IMR-90 (cell line): ENCODE measurements at places on chromosomes 4 and X. TPM values are rescaled to one million over a fixed set of nuclear protein-coding genes. Genes with fewer than 3 reads are reported as not detected.

Gene GPC4
- 0.54 and 0.56 TPM in 2 replicates for total RNA-seq

Gene GSX2
- total RNA-seq: not detected in 2 replicates

Gene FMR1NB
- total RNA-seq: not detected in 2 replicates

Gene ARX
- total RNA-seq: not detected in 2 replicates

Gene FAM9B
- not detected in 2 replicates for total RNA-seq

Gene PLK4
- total RNA-seq: 15.1 and 16.1 TPM in 2 replicates

GRCh38 chr4:83257811-83258210, 26.8 kb downstream of the COQ2 start:
- no peak for DNase-seq

DNA sequence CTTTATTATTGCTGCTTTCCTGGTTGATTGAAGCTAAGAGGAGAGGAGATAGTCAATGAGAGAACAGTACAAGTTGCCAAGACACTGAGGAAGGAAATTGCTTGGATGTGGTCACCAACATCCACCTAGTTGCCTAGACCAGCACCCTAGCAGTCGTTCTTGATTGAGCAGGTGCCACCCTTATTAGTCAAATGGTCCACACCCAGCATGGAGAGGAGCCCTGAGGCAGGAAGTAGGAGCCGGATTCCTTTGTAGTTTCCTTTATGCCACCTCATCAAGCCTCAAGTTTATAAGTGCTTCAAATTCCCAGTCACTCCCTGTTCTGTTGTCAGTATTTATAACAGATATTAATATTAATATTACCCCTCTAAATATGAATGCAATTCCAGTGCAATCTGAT, 19.1 kb downstream of the PAGE2 start:
- no peak for DNase-seq

DNA sequence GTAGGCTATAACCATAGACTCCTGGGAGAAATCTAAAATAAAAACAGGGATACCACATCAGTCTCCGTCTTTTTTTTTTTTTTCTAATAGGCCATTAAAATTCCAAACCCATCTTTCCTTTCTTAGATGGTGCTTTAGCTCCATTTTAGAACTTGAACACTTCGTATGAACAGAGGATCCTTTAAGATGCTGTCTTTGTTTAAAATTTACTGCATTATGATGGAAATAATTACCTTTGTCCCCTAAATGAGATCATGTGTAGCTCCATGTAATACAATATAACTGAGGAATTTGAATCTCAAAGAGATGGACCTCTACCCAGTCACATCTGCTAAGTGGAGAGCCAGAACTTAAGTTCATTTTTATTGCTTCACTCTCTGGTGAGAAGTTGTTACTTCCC, 47.9 kb downstream of the CEP135 start:
- DNase-seq: no peak

GRCh38 chrX:45449982-45450381, 249.3 kb upstream of the DIPK2B start:
- no peak for DNase-seq

GRCh38 chr4:101155945-101156344, 191.4 kb downstream of the PPP3CA start:
- DNase-seq: no peak

DNA sequence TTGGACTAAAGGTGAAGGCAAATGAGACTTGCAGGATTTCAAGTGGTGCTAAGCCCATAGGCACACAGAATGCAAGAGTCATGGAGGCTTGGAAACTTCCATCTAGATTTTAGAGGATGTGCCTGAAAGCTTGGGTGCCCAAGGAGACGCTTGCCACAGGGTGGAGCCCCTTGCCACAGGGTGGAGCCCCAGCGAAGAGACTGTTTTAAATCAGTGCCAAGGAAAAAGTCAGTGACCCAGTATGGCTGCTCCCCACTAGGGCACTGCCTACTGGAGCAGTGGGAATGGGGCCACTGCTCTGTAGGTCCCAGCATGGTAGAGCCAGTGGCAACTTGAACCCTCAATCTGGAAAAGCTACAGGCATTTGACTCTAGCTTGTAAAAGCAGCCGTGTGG, 794.2 kb upstream of the LCORL start:
- no peak for DNase-seq

DNA sequence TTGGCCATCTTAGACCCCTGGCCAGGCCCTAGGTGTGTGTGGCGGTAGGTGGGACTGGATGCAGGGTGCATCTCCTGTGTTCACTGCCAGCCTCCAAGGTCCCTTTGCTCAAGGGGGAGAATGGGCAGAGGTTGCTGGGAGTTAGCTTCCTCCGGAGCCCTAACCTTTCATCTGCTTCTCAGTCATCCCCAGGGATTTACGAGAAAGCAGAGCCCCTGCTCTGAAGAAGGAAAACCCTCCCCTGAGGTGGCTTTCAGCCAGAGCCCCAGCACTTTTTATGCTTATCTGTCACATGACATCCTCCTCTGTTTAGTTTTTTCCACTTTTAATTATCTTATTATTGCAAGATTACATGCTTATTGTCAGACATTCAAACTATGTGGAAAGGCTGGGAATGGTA, 44.9 kb upstream of the DDX3X start:
- no peak for DNase-seq

- no peak for DNase-seq
Measured at GRCh38 chr4:104420766-104421165, 73.9 kb downstream of the CXXC4 start.

DNA sequence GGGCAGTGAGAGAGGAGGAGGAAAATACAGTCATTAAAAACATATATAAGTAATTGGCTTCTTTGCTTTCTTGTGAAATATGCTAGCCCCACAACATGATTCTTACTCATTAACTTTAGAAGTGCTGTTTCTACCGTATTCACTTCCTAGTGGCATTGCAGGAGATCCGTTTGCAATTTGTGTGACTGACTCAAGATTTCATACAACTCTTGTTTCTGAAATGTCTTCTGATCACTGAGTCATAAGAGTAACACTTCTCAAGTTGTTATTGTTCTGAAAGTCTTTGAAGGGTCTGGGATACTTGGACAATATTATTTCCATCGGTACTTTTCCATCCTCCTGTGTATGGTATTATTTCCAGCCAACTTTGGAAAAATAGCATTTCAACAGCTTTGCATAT, 310.8 kb downstream of the PACRGL start:
- no peak for DNase-seq

GRCh38 chr4:16833722-16834121, 64.7 kb downstream of the LDB2 start:
- DNase-seq: no peak

GRCh38 chr4:138689187-138689586, 326.4 kb upstream of the NOCT start:
- peak; percentile 50 for DNase-seq

DNA sequence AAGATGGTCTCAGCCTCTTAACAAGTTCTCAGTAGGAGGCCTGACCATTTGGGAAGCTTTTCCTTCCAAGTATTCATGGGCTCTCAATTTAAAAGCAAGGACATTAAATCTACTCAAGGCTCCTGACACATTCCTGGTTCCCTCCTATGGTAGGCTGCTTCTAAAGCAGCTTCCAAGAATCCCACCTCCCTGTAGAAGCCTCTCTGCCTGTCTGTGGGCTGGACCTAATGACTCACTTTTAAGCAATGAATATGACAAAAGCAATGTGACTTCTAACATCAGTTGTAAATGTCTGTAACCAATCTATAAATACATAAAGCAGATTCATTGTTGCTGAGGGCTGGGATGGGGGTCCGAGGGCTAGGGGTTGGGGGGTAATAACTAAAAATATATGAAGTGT, 99.5 kb upstream of the FAM9B start:
- DNase-seq: peak; percentile 64

DNA sequence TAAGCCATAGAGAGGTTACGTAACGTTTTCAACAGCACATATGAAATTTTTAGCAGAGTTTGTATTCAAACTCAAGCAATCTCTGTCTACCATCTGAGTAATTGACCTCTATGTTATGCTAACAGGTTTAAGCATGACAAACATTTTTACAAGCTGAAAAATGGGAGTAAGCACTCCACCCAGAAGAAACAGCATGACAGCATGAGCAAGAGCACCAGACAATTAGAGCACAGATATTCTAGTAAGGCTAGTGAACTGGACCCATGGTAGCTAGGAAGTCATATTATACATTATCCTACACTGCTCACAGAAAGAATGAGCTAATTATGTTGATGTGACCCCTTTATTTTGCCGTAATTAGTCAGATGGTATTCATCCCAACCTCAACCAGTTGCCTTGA, 200.5 kb downstream of the PABPC4L start:
- no peak for DNase-seq

DNA sequence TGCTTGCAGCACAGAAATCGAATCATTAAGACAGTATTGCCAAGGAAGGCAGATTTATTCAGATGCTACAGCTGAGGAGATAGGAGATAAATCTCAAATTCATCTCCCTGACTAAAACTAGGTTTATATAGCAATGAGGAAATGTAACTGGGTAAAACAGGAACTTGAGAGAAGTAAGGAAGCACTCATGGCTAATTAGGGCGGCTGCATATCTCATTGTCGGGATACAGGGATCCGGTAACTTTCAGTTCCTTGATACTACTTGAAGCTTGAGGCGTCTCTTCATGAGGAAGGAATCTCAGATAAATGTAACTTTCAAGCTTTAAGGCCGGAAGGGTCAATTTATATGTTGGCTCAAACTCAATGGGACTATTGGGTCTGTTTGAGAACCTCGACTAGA, 129.2 kb upstream of the WDR1 start:
- DNase-seq: no peak

- DNase-seq: no peak
Measured at GRCh38 chrX:108178143-108178498, 86.5 kb downstream of the ATG4A start.

GRCh38 chr4:171203425-171203824, 609.8 kb upstream of the GALNTL6 start:
- no peak for DNase-seq

GRCh38 chrX:115341421-115341820, 51.9 kb downstream of the LUZP4 start:
- no peak for DNase-seq

DNA sequence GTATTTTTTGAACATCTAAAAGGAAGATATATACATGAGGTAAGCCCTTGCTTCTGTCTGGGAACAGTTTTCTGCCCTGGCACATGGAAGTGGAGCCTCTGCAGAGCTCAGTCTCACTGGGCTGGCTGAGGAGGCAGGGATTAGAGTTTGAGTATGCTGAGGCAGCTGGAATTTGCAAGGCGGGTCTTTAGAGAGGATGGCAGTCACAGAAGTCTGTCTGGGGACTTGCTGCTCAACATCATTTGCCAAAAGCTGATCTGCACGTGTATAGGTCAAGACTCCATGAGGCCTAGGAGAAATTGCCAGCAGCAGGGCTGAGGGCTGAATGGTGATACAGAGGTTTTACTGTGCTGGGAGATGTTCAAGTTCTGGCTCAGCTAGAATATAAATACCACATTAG, 163.6 kb upstream of the ANK2 start:
- DNase-seq: no peak

GRCh38 chrX:11753668-11754067, 4.4 kb upstream of the MSL3 start:
- DNase-seq: no peak

DNA sequence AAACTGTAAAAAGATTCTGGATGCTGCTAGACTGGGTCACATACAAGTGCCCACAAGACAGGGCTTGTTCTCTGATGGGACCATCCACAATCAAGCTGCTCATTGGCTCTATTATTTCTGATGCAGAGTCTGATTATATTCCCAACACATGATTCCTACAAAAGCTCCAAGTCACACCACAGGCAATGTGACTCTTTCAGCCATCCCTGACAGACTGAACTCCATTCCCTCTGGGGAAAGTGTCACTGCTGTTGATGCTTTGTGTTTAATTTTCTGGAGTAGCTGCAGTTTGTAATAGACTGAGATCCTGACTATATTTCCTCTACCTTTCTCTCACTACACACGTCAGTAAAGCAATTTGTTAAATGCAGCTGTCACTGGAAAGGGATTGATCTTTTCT, 55.4 kb upstream of the BCLAF3 start:
- DNase-seq: no peak

- DNase-seq: no peak
Measured at GRCh38 chr4:164888096-164888715, 11.2 kb downstream of the APELA start.

DNA sequence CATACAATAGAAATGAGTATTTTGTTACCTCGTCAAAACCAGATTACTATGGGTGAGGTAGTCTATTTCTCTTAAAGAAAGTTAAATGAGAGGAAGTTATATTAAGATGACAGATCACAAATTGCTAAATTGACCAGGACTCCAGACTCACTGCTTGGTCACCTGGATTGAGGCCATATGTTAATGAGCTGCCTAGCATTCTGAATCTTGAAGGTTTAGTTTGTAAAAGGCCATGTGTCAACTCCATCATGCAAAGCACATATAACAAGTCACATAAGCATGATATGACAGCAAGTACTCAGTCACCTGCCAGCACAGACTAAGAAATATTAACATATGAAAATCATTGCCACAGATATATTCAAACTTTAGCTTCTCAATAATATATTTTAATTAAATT, 72.6 kb downstream of the EPHA5 start:
- DNase-seq: no peak

- DNase-seq: no peak
Measured at GRCh38 chr4:139972305-139972704, 181.7 kb downstream of the MAML3 start.

DNA sequence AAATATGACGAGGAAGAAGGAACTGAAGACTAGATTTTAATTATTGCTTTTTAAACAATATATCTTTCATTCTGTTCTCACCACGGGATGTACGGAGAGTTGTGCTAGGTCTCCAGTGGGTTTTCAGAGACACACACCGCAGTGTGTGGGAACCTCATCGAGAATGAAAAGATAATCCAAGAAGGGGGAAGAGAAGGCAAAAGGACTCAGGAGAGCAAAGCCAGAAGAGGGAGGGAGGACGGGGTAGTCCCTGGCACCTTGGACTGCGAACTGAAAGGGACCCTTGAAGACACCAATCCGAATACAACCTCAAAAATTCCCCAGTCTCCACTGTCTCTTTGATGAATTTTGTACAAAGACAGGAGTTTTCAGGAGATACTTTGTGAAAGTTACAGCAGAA, 932 bp upstream of the LEF1 start:
- DNase-seq: no peak

- no peak for DNase-seq
Measured at GRCh38 chr4:73613130-73613529, 7.1 kb downstream of the RASSF6 start.

- DNase-seq: no peak
Measured at GRCh38 chr4:140497747-140498636, at the start of gene MGAT4D. Gene MGAT4D (minus strand): TSS chr4:140498293. CDS start chr4:140498222, 71 bp downstream.

GRCh38 chr4:120921456-120922380, 808 bp downstream of the PRDM5 start:
- peak; percentile 68 for DNase-seq

DNA sequence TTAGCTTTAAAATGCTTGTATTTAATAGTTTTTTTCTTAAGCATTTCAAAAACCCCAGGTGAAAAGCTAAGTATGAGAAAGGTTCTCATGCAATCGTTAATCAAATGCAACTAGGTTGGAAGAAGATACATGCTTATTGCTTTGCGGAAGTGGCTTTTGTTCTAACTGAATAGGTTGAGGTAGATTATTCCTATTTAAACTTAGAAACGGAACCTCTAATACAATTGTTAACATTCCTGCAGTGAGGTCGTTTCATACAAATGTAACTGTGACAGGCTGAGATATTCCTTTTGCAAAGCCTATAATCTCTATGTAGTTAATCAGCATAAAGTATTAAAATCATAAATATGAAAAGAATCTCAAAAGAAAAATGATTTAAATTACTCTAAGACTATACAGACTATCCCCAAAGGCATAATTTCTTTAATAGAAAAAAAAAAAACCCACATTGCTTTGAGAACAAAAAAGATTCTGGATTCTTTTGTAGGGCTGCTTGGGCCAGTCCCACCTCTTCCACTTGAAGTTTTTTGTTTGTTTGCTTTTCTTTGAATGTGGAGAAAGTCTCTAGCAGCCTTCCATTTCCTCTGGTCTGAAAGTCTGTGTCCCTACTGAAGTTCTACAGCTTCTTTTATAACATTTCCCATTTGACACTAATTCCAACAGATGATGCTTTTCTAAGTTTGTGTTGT, 25.6 kb upstream of the SORBS2 start:
- peak; percentile 11 for DNase-seq
